Frontal cortex (tissue), 4 donors: ENCODE measurements at places on chromosomes 16 and 17. TPM values are rescaled to one million over a fixed set of nuclear protein-coding genes. Genes with fewer than 3 reads are reported as not detected.

C17orf100 gene
- total RNA-seq: 2.9 TPM

CRYBA1 gene
- not detected for total RNA-seq

CDRT15L2 gene
- not detected for total RNA-seq

PIRT gene
- total RNA-seq: under 0.01 TPM

XAF1 gene
- 2.0 TPM for total RNA-seq

DNA sequence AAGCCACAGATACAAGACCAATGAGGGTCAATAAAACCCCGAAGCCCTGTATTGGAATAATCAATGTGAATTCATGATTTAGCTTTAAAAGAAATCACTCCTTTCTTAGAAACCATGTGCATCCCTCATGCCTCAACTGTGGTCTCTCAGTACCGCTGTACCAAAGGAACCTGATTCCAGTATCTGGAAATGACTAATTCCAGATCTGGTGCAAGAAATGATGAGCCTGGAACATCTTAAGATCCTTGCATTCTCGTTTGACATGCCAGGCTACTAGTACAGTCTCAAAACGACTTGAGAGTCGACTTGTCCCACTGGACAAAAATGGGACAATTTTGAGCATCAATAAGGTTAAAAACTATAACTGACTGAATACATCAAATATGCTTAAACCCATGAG, 21.2 kb downstream of the USP31 start:
- no peak for DNase-seq

- no peak for DNase-seq
Observed at GRCh38 chr17:27512031-27512430, 55.8 kb downstream of the KSR1 start.

DNA sequence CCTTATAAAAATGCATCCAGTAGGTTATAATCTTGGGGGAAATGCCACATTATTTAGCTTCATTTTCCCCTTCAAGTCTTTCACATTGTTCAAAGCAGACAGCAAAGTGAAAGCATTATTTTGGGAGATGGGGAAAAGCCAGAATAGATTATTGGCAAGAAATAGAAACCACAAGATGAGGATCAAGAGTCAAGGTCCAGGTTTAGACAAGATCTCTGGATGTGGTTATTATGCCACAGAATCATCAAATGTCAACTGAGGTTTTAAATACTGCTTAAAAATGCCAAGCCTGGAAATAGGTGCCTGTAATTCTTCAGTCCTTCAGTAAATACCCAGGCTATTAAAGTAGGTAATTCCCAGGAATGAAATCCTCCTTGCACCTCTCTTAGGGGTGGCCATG, 65.1 kb upstream of the ALOX12 start:
- DNase-seq: no peak

GRCh38 chr17:34580685-34581445, 1.5 kb downstream of the TMEM132E start:
- DNase-seq: peak; percentile 63

DNA sequence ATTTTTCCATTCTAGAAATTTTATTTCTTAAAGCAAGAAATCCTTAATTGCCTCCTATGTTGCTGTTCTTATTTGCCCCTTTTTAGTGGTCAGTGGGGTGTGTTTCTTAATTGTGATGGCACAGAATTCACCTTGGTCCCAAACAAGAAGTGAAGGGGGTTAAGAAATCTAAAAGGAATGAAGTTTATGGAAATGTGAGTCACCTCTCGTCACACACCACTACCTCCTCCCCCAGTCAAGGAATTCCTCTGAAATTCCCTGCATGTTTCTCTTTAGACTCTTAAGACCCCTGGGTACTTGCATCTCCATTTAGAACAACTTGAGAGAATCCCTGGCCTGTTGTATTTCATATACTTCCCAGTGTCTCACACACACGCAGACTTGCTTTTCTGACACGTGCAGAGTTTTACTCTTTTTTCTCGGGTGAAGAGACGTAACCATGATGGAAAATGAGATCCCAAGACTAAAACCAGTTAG, 247.4 kb downstream of the PRKCA start:
- no peak for DNase-seq

GRCh38 chr16:56199164-56199563, 7.9 kb downstream of the GNAO1 start:
- no peak for DNase-seq

GRCh38 chr16:89845417-89845816, 17.1 kb downstream of the SPIRE2 start:
- DNase-seq: no peak

DNA sequence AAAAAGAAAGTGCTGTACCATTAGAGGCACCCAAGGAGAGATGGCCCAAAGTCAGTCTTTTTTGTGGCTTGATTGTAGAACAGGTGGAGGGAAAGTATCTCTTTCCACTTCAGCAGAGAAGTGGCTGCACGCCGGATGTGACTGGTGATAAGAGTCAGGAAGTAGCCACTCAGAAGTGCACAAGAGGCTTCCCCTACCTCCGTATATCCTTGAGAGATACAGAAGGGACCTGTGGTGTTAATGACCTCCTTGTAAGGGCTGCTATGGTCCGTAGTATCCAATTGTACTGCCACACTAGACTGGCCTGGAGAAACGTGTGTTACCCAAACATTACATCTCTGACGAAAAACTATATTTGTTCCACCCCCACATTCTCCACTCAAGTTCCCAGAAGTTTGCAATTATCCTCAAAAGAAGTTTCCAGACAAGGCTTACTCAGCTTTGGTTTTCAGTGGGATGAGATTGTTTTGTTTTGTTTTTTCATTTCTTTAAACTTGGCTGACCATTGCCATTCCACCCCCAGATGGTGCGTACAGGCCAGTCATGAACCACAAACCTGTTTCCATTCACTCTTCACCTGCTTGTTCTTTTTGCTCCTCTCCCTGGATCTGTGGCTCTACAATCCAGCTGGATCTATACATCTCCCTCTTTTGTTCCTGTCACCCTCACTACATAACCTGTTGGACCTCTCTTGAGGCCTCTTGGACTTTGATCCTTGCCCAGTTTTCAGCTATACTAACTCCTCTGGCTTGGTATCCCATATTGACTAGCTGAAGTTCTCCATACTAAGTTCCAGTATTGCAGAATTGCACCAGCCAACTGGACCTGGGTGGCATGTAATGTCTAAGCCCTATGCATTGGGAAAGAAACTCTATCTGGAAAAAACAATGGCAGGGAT, 20.7 kb upstream of the MED13 start:
- no peak for DNase-seq

DNA sequence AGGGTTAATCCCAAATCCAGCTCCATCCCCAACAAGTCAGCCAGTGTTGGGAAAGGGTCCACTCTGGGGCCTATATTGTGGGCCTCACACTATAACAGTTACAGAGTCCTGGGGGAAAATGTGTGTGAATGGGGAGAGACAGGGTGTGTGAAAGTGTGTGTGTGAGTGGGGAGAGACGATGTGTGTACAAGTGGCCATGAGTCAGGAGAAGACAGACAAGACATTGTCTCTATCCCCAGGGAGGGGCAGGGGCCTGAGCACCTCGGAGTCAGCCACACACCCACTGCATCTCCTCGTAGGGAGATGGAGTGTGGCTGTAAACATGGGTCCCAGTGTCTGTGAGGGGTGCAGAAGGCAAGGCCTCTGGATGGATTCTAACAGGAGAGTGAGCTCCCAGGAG, 2.9 kb downstream of the CRHR1 start:
- no peak for DNase-seq

DNA sequence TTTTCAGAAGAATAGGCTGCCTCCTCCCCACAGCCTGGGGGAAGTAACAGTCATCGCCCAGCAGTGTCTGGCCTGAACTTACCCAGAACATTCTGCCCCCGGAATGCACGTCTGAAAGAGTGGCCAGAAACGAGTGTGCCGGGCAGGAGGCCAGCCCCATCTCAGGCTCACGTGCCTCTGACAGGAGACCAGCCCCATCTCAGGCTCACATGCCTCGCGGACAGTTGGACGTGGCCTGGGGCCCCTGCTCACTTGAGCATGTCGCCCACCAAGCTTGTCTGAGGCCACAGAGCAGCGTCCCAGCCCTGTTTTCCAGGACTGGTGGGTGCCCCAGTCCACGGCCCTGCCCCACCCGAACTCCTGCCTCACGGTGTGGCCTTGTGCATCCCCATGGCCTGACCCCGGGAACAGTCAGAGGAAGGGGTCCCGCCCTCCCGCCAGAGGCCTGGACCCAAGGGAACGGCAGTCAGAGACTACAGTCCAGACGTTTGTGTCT, 16.3 kb upstream of the CDH15 start:
- peak; percentile 60 for DNase-seq

GRCh38 chr16:19274165-19274797, 11.2 kb upstream of the CLEC19A start:
- DNase-seq: no peak

- DNase-seq: no peak
Observed at GRCh38 chr17:73989671-73990070, 213.8 kb upstream of the RPL38 start.

GRCh38 chr17:17491546-17491988, 4.6 kb downstream of the RASD1 start:
- DNase-seq: no peak

DNA sequence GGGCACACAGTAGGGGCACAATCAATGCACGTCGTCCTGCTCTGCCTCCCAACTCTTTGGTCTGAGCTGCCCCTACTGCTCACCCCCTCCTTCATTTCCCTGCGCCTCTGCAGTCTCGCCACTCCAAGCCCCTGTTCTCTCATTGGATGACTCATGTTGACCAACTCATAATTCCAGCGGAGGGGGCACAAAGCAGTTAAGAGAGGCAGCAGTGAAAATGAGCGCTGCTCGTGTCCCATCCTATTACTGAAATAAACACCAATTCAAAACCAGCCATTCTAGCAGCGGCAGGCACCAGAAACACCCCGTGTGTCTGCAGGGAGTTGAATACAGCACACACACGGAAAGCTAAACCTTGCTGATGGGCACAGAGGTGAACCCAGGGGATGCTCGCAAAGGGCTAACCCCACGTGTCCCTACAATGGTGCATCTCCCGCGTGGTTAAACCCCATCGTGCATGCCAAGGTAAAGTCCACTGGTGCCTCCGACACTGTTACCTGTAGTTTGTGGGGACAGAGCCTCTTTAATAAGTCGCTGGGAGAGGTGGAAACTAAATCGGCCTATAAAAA, 310.4 kb downstream of the XYLT1 start:
- no peak for DNase-seq

DNA sequence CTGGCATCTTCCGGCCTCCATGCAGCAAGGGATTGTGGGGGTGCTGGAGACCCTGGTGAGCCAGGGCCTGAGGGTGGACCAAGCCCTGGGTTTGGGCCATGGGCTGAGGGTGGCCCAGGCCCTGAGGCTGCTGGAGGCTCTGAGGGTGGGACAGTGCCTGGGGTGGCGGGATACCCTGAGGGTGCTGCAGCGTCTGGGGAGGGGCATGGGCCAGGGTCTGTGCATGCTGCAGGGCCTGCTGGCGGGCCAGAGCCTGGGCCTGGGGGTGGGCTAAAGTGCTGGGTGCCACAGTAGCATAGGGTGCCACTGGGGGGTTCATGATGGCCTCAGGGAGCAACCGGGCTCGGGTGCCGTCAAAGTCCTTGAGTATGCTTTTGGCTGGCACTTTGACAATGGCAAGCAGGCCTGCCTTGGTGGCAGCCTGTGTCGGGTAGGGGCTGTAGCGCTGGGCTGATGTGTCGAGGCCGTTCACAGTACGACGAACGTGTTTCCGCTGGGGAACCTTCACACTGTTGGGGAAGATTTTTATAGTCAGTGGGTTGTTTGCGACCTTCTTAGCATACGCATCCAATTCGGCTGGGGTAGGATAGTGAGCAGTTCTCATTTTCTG, 15.6 kb downstream of the TRAF4 start:
- DNase-seq: no peak

GRCh38 chr17:1485423-1486376, 6.8 kb downstream of the MYO1C start:
- peak; percentile 71 for DNase-seq

- no peak for DNase-seq
Observed at GRCh38 chr16:50724306-50724705, 17.6 kb upstream of the CYLD start.

DNA sequence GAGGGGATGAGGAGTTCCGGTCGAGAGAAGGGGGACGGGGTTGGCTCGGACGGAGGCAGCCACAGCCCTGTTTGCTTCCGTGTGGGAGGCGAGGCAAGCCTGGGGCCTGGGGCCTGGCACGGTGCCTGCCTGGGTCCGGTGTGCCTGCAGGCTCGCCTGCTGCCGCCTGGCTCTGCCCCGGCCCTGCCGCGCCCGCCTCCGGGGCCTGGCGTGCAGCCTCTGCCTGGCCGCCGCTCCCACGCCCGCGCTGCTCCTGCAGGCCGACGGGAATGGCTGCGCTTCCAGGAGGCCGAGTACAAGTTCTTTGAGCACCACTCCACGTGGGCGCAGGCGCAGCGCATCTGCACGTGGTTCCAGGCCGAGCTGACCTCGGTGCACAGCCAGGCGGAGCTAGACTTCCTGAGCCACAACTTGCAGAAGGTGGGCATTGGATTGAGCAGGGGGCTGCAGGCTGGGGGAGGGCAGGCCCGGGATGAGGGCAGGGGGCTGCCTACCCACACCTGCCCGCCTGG, 53.1 kb downstream of the MRC2 start:
- DNase-seq: no peak

DNA sequence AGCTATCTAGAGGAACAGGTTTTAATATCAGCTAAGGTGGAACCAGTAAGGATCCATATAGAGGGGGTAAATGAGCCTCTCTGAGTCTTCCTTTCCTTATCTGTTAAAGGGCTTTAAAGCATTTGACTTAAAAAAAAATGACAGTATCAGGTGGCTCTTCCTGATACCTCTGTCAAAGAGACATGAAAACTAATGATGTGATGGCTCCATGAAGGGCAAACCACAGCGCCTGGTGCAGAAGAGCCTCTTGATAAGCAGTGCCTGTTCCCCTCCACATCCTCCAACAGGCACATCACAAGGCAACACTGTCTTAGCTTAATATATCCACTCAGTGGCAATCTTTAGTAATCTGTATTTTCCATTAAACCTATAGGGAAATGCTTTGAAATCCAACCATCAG, 68.9 kb downstream of the USP31 start:
- no peak for DNase-seq

DNA sequence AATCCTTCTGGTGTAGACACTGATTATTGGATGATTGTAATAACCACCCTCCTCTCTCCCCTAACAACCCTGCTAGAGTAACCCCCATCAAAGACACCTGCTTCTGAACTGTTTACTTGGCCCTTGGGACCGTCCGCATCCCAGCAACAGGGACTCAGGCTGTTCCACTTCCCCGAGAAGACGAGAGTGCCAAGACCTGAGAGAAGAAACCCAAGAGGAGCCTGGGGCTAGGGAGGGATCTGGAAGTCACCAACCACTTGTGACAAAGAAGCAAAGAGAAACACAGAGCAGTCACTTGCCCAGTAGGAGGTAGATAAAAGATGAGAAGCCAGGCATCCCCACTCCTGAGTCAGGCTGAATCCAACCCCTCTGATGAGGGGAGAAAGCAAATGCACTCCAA, 84.3 kb downstream of the CDH11 start:
- DNase-seq: no peak

GRCh38 chr17:54760836-54761235, 139.8 kb upstream of the TOM1L1 start:
- no peak for DNase-seq

- DNase-seq: no peak
Observed at GRCh38 chr16:78133919-78134318, 34.5 kb downstream of the WWOX start.

- DNase-seq: peak; percentile 42
Observed at GRCh38 chr17:49016775-49017463, 19.7 kb downstream of the IGF2BP1 start.

- no peak for DNase-seq
Observed at GRCh38 chr16:14310519-14310991, 239.4 kb downstream of the MRTFB start.

GRCh38 chr17:57945996-57946797, 9.0 kb downstream of the CUEDC1 start:
- no peak for DNase-seq
